Inflammatory macrophage treated with lipopolysaccharide for 4 hours (primary cell): ENCODE measurements at places on chromosomes 13 and 19.

- DNase-seq = peak; percentile 91
These were observed 692.6 kb downstream of the PCDH17 start for GRCh38 chr13:58324161-58324560.

DNA sequence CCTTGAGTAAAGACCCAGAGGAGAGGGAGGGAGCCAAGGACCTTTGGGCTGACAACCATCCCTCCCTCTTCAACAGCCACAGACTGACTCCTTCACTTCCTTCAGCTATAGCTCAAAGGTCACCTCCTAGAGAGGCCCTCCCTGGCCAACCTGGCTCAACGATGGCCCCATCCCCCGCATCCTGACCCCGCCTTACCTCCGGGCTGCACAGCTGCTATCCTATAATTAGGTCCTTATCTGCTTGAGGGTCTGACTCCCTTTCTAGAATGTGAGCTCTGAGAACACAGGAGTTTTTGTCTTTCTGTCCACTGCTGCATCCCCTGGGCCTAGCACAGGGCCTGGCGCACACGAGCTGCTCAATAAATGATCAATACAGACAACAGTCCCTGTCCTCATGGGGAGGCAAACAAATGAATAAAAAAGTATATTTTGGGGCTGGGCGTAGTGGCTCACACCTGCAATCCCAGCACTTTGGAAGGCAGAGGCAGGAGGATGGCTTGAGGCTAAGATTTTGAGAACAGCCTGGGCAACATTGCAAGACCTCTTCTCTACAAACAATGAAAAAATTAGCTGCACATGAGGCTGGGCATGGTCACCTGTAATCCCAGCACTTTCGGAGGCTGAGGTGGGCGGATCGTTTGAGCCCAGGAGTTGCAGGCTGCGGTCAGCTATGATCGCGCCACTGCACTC, 6.6 kb upstream of the LGALS4 start:
- DNase-seq = no peak

DNA sequence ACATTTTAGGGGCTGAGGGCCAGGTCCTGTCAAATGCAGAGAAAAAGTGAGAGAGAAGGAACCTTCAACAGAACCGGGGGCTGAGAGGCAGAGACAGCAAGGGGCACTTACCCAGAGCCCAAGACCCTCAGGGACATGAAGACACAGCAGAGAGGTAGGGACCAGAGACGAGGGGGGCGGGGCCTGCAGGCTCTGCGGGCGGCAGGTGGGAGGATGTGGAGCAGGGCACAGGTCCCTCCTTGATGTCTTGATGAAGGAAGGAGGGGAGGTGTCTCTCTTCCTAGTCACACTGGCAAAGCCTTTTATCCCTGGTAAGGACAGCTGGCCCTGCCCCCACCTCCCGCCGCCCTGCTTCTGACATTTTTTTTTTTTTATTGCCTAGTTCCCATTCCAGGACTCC, at the start of gene KLK14:
Gene KLK14 (minus strand): TSS at position 277 of the 400 bp plus-strand sequence. CDS start 273 bp downstream, at position 4.
- DNase-seq = no peak

DNA sequence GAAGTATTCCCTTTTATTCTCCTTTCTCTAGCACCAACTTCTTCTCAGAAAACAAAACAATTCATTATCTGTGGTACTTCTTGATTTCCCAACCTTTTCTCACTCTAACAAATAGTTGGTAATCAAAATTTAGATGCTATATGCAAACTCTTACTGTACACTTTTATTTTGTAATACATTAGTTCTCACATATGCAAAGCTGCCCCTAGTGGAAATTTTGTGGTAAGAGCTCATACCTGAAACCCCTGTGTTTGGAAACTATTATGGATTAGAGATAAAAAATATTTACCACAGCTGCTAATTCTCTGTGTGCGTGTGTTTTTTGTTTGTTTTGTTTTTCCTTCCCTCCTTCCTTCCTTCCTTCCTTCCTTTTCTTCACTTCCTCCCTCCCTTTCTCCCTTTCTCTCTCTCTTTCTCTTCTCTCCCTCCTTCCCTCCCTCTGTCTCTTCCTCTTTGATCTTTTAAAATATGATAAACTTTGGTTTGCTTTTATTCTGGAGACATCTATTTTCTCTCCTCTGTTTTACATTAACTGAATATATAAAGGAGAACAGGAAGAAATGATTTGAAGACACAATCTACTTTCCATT, 537.4 kb downstream of the SLITRK6 start:
- DNase-seq = no peak

DNA sequence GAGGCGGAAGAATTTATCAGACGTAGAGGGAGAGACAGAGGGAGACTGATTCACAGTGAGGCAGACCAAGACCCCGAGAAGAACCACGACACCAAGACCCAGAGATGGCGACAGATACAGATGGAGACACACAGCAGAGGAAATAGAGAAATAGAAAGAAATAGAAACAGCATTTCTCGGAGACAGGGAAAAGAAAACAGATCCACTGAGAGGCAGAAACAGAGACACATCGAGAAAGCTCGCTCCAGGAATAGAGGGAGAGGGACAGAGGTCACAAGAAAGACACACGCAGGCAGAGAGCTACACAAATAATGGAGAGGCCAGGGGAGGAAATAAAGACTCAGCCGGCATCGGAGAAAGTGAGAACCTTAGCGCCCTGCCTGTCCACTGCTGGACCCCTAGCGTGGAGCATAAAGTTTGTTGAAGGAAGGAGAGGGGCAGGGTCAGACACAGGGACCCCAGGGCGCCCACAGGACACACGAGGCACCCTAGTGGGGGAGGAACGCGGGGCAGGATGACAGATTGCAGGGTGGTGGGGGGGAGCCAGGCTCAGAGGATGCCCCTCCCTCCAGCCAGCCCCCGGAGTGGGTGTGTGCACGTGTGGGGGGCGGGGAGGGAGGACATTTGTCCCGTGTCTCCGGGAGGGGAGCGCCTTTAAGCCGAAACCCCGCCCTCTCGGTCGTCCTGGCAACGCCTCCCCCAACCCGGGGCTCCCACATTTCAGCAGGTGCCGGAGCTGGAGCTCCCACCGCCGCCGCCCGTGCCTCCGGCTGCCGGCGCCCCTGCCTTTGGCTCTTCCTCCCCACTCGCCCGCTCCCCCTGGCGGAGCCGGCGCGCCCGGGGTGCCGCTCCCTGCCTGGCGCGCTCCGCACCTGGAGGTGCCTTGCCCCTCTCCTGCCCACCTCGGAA, at the start of gene PRKCG:
Gene PRKCG (plus strand): TSS at position 716 of the 909 bp plus-strand sequence. CDS start 298 bp downstream, outside the sequence.
- peak; percentile 10 for DNase-seq

DNA sequence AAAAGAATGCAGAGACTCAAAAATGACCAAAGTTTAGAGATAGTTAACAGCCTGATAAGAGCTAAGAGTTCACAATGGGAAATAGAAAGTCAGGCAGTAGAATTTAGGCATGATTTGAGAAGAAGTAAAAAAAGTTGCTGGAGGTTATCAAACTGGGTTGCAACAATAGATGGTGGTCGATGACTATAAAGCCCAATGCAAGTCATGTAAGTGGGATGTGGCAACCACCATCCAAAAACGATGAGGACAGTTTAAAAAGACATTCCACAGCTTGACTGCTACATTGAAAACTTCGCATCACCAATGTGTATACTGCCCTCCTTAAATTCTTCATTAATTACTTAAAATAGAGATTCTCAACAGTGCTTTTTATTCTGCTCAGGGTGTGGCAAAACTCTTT, 19.7 kb downstream of the ELF1 start:
- no peak for DNase-seq

- DNase-seq = no peak
These were observed 1223.7 kb downstream of the PCDH17 start for GRCh38 chr13:58855283-58855682.

GRCh38 chr13:20824762-20825476, 51.2 kb upstream of the EEF1AKMT1 start:
- DNase-seq = no peak

DNA sequence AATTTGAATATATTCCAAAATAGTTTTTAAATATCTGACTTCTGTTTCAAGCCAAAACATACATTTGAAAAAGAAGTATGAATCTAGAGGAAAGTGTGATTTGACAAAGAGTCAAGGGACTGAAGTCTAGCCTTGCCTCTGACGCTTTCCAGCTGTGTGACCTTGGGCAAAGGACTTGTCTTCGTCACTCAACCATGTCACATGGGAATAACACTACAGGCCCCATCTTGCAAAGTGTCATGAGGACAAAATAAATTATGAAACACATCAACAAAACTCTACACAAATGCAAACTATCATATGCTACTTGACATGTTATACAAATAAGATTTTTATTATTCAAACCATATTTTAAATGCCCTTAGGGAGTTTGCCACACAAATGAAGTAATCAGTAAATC, 73.0 kb downstream of the CYSLTR2 start:
- DNase-seq = no peak

- no peak for DNase-seq
These were observed 6.2 kb downstream of the TUBB4A start for GRCh38 chr19:6495947-6496346.

DNA sequence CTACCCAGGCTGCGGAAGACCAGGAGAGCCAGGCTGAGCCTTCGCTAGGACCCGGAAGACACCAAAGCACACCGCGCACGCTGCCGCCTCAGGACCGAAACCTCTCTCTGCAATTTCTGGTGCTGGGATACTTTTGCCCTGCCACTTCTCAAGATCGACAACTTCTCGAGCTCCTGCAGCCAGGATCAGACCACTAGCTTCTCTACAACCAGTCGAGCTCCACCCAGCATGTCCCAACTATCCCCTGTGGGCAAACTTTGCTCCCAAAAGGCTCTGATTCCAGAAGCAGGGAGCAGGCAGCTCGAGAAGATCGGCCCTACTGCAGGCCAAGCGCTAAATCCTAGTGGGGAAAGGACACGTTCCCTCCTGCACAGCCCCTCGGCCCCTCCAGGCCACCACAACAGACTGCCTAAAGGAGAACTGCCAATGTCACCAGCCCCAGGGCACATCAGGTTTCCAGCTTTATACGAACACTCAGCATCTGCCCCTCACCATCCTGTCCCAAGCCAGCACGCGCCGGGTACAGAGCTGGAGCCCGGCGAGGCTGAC, 979 bp downstream of the AKAP8 start:
- DNase-seq = peak; percentile 58

- DNase-seq = peak; percentile 66
These were observed 96.0 kb downstream of the UBL3 start for GRCh38 chr13:29754473-29754806.

DNA sequence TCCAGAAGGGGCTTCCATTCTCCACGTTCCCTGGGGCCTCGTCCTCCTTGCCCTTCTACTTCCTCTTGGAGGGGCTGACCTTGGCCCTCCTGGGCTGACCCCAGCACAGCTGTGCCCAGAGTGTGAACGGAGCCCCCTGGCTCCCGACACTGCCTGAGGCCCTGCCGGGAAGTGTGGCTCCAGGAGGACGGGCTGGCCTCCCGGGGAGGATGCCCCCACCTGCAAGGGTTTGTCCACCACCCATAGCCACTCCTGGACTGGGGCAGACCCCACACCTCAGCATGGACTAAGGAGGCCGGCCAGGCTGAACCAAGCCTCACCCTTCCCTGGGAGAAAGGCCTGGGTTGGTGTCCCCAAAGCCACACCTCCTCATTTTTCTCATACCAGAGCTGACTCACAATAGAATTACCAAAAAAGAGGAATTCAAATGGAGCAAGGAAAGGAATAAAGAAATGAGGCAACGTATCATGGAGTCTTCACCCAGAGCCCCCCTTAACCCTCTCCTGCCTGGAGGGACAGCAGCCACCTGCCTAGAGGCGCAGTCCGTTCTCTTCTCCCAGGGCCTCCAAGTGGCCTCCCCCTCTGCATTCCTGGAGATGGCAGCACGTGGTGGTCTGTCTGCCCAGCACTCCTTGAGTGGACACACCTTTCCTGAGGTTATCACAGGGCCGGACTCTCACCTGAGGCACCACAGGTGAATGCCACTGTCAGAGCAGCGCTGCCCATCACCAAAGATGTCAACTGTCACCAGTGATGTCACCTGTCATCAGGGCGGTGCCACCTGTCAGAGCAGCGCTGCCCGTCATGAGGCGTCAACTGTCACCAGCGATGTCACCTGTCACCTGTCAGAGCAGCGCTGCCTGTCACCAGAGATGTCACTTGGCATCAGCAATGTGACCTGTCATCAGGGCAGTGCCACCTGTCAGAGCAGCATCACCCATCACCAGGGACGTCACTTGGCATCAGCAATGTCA, 3.1 kb upstream of the C13orf46 start:
- no peak for DNase-seq

- peak; percentile 22 for DNase-seq
These were observed 65.1 kb upstream of the ARHGEF7 start for GRCh38 chr13:111049791-111050538.

DNA sequence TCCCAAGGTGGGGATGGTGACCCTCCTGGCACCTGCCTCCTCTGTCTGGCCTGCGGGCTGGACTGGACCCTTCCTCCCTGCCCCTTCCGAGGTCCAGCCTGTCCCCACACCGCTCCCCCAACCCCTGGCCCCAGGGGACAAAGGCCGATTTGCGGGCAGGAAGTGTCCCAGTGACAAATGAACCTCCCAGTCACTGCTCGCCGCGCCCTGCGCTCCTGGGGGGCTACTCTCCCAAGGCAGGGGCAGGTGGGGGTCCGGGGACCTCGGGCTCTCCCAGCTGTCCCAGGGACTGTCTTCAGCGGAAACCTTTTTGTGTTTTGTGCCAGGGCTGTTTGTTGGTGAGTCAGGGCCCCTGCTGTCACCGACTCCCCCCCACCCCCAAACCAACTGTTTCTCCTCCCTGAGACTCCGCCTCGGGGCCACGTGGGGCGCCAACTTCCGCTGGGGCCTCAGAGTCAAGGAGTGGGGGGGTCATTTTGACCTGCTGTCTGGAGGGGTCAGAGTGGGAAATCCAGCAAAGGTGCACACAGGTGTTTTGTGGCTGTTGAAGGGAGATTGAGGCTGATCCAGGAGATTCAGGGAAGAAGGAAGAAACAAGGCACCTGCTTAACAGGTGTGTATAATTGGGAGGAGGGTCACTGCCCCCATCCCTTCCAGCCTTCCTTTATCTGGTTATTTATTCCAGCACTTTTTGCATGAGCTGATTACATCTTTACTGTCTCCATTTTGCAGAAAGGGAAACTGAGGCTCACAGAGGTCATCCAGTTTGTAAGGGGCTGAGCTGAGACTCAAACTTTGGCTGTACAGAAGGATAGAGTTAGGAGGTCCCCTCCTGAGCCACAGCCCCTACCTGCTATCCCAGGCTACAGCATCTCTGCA, 831 bp downstream of the PGPEP1 start:
- DNase-seq = peak; percentile 62

- DNase-seq = no peak
These were observed 523.0 kb upstream of the NBEA start for GRCh38 chr13:34419025-34419424.

- no peak for DNase-seq
These were observed 367.2 kb downstream of the ZNF536 start for GRCh38 chr19:30739394-30739793.

GRCh38 chr19:41545547-41545946, 30.4 kb upstream of the CEACAM21 start:
- peak; percentile 35 for DNase-seq

GRCh38 chr13:51229101-51229719, 7.0 kb downstream of the FAM124A start:
- DNase-seq = no peak

DNA sequence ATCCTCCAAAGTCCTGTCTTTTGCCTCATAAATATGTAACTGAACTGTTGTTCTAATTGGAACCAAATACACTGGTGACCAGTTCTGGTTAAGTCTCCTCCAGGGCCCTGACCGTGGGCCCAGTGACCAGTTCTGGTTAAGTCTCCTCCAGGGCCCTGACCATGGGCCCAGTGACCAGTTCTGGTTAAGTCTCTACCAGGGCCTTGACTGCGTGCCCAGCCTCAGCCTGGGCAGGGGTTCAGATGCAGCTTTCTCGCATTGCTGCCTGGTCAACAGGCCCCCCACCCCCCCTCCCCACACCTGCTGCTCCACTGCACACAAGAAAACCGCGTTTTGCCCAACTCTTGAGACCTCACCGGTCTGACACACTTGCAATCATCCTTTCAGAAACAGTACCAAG, 3.8 kb upstream of the GRTP1 start:
- no peak for DNase-seq

GRCh38 chr13:30466841-30467252, 1.1 kb upstream of the HMGB1 start:
- peak; percentile 56 for DNase-seq
